ENCODE measurements at places on chromosomes 2 and 18.

GRCh38 chr2:109264595-109265328 is 135.8 kb downstream of the SH3RF3 start:
- DNase-seq: no peak

DNA sequence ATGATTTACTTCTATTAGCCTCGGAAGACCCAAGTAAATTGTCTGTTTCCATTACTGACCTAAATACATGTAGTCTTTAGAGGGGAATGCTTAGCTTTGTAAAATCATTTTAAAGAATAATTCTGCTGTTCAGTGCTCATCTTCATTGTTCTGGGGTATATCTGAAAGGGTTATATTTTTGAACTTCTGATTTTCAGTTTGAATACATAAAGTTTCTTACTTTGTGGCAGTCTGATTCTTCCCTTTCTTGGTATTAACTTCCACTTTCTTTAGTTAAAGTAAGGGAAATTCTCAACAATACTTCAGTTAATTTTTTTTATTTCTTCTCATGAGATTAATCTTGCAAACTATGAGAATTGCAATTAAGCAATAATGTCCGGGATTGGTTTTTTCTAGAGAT is 148.4 kb downstream of the DOCK10 start:
- DNase-seq: no peak

DNA sequence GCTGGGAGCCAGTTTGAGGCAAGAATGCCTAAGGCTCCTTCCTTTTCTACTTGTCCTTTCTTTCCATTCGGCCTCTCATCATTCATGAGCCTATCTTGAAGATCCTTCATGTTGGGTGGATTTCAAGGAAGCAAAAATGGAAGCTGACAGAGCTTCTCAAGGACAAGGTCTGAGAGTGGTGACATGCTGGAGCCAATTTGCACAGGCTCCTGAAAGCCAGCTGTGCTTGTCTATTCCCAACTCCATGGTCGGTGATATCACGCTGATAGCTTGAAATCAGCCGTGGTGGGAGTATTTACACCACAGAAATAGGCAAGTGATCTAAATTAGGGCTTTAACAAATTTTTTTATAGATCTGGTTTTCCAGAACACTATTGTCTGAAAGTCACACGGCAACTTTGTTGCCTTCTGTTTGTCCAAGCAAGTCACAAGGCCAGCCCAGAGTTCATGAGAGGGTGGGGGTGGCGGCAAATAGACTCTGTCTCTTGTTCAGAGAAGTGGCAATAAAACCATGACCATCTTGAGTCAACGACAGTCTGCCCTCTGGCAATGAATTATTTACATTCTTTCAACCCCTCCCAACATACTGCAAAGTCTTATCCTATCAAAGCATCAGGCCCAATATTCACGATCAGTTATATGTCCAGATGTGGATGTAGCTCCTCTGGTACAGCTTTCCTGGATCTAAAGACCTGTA is 49.9 kb upstream of the SLC35F5 start:
- no peak for DNase-seq

DNA sequence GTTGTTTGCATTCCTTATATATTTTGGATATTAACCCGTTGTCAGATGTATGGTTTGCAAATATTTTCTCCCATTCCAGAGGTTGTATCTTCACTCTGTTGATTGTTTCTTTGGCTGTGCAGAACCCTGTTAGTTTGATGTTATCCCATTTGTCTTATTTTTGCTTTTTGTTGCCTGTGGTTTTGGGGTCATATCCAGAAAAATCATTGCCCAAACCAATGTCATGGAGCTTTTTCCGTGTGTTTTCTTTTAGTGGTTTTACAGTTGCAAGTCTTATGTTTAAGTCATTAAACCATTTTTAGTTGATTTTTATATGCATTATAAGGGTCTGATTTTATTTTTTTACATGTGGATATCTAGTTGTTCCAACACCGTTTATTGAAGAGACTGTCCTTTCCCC is 35.8 kb downstream of the PPIG start:
- no peak for DNase-seq

DNA sequence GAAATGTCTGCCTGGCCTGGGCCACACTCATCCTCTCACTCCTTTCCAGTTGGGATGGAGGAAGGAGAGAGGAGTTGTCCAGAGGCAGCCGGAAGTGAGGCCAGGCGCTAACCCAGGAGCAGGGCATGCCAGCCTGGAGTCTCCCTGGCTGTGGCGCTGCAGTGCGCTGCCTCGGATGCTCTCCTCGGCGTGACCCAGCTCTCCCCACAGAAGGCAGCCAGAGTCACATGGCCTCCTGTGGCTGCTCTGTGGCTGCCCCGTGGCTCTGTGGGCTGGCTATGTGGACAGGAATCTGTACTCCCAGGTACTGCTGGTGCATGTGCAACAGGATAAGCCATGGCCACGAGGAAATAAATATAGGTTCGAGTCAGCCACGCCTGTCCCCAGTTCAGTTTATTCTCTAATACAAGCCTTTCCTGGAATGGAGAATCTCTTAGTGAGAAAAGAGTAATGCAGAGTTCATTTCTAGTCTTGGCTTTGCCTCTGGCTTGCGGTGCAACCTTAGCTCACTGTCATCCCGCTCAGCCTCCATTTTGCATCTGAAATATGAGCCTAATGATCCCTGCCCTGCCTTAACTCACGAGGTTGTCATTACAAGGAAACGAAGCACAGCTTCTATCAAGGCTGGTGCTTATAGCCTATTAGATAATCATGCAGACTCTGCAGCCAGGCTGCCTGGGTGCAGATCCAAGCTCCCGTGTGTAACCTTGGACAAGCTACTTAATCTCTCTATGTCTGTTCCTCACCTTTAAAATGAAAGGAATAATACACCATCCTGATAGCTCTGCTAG is 106.3 kb downstream of the ANTXR1 start:
- DNase-seq: no peak

GRCh38 chr2:234304950-234305349 is 191.9 kb downstream of the ARL4C start:
- no peak for DNase-seq

DNA sequence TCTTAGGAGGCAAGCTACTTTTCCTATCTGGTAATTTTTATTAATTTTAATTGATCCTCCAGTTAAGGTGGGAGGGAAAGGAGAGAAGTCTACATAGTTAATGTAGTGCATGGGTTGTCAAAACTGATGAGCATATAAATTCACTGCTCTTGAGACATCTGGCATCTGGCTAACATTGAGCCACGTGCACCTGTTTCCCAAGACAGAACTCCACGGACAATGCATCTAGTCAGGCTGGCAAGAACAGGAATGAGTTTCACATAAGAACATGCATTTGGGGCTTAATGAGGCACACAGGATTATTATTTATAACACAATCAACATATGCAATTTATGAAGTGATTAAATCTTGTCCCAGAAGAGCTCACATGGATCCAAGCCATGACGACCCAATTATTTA is 16.2 kb upstream of the RAB1A start:
- no peak for DNase-seq

GRCh38 chr2:224257156-224257555 is 144.8 kb downstream of the FAM124B start:
- DNase-seq: no peak
